COR-L47 (cell line): ENCODE measurements at places on chromosomes 6 and 20.

DNA sequence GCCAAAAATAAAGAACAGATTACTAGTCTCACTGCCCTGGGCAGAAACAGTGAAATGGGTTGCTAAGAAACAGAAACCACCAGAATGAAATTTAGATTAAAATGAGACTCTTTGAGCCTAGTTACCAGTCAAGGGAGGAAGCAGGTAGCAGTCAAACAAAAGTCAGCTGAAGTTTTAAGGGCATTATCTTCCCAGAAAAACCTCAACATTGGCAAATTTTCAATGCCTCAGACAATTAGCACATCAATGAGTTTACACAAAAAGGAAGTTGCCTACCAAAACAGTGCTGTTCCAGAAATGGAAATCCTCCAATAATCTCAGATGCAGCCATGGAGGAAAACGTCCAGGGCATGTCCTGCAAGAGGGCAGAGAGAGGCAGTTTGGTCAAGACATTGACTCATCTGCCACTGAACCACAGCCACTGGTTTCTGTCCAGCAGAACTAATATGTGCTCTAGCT, 399.7 kb upstream of the ADGRB3 start:
- no peak for DNase-seq

DNA sequence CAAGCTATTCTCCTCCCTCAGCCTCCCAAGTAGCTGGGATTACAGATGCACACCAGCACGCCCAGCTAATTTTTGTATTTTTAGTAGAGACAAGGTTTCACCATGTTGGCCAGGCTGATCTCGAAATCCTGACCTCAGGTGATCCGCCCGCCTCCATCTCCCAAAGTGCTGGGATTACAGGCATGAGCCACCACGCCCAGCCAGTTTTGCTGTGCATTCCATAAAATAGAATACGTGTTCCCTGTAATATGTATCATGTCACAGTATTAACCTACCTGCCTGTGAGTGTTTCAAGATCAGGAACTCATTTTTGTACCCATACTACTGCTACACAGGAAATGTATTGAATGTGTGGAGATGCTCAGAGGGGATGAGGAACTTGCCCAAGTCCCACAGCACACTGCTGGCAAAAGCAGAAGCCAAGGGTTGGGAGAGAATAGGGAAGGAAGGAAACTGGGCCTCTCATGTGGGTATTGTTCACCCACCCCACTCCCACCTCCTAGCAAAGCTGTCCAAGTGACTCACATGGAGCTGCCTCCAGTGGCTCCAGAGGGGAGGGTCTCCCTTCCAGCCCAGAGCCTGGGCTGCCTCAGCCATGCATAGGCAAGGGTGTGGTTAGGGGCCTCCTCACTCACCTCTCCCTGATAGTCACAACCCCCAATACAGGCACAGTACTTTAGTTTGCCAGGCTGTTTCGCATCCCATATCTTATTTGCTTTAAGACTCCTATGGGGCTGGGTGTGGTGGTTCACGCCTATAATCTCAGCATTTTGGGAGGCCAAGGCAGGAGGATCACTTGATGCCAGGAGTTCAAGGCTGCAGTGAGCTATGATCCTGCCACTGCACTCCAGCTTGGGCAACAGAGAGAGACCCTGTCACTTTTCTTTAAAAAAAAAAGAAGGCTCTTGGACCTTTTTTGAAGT, 9.4 kb downstream of the HM13 start:
- DNase-seq: no peak

GRCh38 chr6:14730654-14731053, 515.2 kb upstream of the JARID2 start:
- no peak for DNase-seq

GRCh38 chr6:119459207-119459974, 109.8 kb upstream of the MAN1A1 start:
- DNase-seq: no peak

DNA sequence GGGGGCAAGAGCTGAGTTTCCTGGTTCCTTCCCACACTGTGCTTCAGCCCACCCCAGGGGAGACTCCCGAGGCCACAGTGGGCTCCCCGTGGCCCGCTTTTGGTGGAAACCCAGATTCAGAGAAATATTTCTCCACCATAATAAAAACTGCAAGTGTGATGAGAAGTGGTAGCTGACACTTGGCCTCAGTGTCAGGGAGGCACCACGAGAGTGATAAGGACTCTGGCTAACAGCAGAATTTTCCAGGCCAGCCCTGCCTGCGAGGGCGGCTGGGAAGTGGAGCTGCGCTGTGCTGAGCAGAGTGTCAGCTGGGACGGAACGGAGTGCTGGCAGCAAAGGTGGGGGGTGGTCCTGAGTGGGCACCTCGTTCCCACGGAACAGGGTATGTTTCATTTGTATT, 22.5 kb downstream of the SPATA2 start:
- DNase-seq: no peak

DNA sequence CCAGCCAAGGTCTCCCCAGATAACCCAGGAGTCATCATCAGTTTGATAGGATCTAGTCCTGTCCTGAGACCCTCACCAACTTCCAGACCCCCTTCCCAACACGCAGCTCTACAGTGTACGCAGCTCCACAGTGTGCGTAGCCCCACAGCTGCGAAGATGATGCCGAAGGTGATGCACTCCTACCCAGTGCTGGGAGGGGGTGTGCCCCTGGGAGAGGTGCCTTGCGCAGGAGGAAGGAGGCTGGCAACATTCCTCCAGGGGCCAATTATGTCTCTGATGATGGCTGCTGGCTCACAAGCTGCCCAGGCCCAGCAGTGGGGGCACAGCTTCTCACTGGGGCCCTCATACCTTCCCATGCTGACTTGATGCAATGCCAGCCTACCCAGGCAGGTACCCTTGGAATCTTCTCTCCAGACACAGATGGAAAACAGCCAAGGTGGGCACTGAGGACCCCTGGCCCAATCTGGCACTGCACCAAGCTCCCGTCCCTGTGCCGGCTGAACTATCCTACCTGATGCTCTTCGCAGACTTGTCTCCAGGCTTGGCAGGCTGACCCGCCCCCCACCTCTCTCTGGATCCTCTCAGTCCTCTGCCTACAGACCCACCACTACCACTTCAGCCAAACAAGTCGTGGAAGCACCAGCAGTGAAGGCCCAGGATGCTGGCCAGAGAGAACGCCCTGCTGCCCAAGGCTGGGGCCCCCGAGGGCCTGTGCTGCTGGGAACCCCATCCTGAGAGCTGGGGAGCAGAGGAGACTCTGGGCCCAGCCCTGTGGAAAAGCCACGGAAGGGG, 1.4 kb downstream of the ZNF512B start:
- DNase-seq: no peak

GRCh38 chr20:48866936-48867335, 39.1 kb upstream of the PREX1 start:
- no peak for DNase-seq

DNA sequence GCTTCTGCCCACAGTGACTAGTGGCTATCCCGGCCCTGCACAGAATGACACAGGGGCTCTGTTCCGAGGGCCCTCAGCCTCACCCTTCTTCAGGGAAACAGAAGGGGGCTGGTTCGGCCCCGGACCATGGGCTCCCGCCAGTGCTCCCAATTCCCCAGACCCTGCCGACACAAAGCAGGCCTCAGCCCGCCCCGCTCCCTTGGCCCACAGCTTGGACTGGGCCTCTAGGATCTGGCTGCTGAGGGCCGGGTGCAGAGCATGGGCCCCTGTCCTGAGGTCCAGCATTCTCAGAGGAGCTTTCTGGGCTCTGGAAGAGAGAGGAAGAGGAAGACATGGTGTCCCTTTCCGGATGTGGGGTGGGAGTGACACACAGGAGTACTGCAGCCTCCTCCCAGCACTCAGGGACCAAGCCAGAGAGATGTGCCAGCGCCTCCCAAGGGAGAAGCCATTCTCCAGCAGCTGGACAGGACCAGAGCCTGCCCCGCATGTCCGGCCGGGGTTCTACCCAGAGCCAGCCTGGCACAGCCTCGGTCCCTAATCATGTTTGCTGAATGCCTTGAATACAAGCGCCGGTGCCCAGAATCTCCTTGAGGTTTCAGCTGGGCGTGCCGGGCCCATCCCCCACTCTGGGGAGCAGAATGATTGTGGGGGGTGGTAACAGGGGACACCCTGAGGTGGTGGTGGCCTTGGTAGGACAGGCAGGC, 23.9 kb downstream of the C20orf203 start:
- DNase-seq: no peak

DNA sequence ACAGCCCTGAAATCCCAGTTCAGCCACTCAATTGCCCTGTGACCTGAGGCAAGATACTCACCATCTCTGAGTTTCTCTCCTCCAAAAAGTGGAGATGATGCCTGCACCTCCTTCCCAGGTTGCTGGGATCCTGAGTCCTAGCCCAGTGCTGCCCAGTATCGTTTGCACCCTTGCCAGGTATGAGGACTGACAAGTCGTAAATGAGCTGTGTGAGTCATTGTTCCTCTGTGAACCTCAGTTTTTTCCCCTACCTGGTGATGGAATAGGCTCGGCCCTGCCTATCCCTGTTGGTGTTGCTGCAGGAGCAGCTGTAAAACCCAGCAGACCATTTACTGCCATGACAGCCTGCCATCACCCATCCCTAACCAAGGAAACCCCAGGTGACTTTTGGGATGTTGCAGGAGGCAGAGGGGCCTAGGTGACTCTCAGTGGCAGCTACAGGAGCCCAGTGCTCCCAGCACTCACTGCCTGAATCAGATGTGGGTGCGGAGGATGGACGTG, 229.3 kb downstream of the SYNDIG1 start:
- no peak for DNase-seq

GRCh38 chr20:62433658-62434497, 6.5 kb upstream of the RBBP8NL start:
- no peak for DNase-seq

DNA sequence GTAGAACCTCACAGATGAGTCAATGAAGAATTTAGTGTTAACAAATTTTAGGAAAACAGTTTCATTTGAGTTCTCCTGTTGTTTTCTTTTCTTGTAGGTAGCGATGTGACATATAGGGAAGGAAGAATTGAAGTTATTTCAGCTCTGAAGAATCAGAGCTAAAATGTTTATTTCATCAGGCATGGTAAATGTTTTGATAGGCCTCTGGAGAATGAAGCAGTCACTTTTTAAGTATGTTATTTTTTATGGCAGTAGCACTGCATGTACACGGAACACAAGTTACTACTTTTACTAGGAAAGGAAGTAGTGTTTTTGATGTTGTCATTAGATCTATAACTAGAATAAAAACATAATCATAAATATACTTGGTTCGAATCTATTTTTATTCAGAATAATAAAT, 1357.3 kb upstream of the CITED2 start:
- DNase-seq: no peak

DNA sequence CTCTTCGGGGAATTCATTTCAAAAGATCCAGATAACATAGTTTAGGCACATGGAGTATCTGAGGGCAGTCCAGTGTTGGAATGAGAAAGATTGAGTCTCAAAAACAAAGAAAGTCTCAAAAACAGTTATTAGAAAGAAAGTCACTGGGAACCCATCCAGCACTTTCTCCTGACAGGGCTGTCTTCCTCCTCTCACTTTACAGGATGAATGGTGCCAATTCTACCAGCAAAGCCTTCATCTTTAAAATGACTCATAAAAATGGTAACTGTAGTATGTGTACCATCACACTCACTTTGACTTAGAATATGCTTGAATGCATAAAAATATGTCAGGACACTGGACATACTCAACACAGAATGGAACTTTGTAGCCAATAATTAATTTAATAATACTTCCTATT, 71.3 kb downstream of the SLC22A3 start:
- DNase-seq: no peak

DNA sequence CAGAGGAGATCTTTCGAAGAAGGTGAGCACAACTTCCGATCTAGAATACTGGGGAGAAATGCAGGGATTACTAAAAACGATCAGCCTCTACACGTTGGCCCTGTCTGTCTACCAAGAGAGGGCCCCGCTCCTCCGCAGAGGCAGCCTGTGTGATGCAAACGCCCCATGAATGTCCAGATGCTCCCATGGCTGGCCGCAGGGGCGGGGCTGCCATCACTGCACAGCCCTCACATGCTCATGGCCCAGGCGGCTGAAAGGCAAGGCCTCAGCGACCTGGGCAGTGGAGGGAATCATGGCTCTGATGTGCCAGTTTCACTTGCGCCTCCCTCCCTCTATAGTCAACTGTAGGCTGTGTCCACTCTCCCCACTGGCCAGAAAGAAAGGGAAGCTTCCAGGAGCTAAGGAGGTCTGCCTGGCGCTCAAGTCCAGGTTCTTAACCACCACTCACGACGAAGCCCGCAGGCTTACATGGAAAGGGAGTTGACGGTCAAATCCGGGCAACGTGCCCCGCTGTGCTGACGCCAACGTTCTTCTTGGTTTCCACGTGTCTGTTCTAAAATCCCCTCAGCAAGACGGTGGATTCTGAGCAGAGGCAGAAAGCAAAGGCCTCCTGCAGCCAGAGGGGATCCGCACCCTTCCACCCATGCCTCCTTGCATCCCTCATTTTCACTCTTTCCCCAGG, 14.2 kb downstream of the PXDC1 start:
- DNase-seq: no peak

DNA sequence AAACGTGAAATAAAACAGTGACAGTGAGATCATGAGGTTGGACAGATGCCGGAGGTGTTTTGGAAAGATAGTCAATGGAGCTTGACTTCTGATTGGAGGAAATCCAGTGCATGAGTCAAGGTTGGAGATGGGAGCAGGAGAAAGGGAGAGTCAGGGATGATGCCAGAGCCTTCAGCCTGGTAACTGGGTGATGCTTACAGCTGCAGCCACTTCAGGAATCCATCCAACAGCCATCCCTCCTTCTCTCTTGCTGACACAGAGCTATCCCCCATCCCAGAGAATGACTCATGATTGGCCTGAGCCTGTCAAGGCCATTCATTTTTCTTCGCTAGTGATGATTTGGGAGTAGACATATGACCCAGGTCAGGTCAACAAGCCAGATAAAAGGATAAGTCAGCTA, 112.8 kb downstream of the SAMD5 start:
- no peak for DNase-seq

DNA sequence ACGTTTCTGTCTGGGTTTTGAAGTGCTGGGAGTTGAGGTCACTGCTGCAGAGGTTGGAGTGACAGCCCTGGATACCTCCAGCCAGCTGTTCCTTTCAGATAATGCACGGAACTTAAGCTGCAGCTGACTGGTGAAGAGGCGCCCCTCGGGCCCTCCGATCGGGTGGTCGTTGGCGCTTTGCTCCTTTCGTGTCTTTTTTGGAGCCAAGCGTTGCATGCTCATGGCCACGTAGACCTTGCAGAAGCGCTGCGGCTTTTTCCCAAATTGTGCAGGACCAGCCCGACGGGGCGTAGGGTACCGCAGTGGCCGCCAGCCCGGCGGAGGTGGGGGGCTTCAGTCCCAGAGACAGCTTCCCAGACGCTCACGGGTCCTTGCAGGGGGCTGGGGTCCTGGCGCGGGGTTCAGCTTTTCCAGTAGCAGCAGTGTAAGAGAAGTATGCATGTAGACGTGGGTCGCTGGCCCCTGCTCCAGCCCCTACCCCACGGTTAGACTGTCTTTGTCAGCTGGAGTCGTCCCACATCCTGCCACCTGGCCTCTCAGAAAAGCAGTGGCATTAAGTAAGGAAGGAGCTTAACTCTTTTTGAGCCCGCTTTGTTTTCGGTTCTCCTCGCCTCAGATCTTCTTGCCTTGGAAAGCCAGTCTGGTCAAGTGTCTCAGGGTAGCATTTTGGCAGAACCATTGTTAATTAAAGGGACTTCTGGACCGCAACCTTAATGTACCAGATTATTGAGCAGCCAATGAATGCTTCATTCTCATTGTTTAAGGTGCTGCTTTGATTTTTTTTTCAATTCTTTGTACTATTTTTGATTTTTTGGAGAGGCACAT, 838 bp downstream of the TNFAIP3 start:
- DNase-seq: no peak

- DNase-seq: peak; percentile 39
Measured at GRCh38 chr20:18750735-18751134, 62.8 kb upstream of the SCP2D1 start.

GRCh38 chr6:158002951-158003853, 21.5 kb downstream of the SYNJ2 start:
- DNase-seq: no peak
